GM12878 (cell line): ENCODE measurements at places on chromosomes 4 and X.

DNA sequence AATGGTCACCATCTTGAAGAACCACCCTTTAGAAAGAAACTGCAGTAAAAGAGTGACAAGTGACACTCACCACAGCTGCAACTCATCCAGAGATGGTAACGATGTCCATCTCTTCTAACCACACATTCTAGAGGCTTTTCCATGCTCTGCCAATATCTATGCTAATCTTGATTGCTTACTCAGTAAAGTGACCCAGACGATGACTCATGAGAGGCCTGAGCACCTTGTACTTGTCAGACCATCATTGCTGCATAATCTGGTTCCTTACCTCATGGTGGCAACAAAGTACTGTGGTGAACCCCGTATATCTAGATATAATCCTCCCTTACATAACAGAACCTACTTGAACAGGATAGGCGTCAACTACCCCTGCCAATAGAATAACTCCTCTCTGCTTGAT, 75.6 kb downstream of the CCNG2 start:
- DNase-seq: no peak

DNA sequence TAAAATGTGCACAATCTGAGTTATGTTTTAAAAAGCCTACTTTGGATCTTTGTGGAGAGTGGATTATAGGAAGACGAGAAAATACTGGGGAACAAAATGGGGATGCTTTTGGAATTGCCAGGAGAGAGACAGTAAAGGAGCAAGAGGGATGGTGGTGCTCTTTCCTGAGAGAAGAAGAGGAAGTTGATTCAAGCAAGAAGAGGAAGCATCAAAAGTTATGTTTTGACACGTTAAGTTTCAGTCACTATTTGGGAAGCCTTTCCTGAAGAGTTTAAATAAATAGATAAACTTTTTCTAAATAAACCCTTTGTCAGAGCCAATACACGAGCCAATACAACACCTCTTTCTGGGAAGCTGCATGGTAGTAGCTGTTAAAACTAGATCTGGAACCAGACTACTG, 394.1 kb downstream of the GALNTL6 start:
- no peak for DNase-seq

DNA sequence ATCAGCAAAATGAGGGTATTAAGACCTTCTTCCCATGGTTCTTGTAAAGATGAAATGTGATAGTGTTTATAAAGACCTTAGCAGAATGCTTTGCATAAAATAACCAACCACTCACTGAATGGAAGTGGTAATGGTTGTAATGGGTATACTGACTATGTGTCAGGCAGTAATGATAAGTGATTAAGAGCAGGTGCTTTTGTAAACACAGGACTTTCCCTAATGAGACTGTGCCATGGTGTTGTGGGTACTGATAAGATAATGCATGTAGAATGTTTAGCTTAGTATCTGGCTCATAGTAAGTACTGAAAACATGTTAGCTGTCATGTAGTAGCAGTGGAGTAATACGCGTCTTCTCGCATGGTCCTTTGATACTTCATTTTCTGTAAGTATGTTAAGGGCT, 6.9 kb downstream of the LSM6 start:
- no peak for DNase-seq

DNA sequence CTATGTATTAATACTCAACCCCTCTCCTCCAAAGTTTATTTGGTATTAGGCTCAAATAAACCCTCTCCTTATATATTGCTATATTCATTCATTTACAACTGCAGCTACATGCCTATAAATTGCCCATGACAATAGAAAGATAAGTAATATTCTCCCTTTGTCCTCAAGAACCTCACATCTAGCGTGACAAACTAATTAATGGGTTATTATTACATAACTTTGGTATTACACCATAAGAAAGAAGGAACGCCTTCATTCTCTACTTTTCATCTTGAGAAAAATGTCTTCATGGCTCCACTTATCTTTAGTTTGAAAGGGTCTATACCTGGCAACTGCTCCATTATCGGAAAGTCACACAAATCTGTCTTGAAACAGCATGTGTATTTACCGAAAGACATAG, 157.7 kb upstream of the RASGEF1B start:
- no peak for DNase-seq

DNA sequence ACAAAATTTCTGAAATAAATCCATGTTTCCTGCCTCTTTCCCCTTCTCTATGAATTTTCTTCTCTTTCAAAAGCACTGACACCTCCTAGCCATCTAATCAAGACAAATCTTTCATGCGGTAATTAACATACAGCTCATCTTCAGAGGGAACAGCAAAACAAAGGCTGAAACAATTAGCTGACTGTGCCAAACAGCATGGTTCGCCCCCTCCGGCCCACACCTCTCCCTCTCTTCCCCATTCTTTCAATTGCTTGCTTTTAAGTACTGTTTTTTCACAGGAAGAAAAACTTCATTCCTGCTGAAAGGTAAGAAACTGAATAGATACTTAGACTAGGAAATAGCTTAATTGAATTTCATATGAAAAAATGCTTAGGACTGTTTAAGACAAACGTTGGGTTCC, 291.1 kb upstream of the NOCT start:
- DNase-seq: no peak

GRCh38 chr4:37978248-37978924, 18.2 kb downstream of the PTTG2 start:
- no peak for DNase-seq

GRCh38 chr4:152269448-152270191, 266.3 kb downstream of the FBXW7 start:
- DNase-seq: no peak

- no peak for DNase-seq
Observed at GRCh38 chr4:108053251-108053711, 63.6 kb downstream of the HADH start.

DNA sequence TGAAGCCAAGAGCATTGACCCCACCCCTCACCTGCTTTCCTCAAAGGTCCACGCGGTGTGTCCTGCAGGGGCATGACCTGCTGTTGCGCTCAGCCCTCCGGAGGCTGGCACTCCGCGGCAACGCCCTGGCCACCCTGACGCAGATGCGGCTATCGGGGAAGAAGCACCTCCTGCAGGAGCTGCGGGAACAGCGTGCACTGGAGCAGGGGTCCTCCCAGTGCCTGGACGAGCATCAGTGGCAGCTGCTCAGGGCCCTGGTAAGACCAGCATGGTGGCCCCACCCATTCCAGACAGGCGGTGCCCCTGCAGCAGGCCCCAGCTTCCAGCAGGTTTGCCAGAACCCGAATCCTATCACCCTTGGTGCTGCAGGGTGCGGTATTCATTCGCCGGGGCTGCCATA, 86.0 kb downstream of the EVC start:
- DNase-seq: no peak
